ENCODE measurements at places on chromosomes 12 and 14. TPM values are rescaled to one million over a fixed set of nuclear protein-coding genes. Genes with fewer than 3 reads are reported as not detected.

- DNase-seq = no peak
These were observed 493.5 kb downstream of the NAV3 start for GRCh38 chr12:78324234-78324633.

- no peak for DNase-seq
These were observed 92.2 kb downstream of the SLC5A8 start for GRCh38 chr12:101117842-101118241.

GRCh38 chr12:78375461-78375860, 489.1 kb upstream of the SYT1 start:
- no peak for DNase-seq

DNA sequence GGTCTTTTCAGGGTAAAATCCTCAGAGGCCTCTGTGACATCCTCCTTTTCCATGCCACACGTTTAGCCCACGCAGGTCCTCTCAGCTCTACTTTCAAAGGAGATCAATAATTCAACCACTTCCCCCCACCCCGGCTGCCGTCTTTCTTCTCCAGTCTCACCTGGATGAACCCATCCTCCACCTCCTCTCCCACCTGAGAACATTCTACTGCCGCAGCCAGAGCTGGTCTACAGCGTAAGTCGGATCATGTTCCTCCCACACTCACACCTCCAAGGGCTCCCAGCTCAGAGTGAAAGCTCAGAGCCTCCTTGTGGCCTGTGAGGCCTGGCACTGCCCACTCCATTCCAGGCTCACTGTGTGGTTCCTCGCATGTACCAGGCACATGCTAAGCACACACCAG, 246.6 kb downstream of the CHST11 start:
- DNase-seq = no peak

- no peak for DNase-seq
These were observed 6.4 kb upstream of the CCDC60 start for GRCh38 chr12:119328111-119328510.

DNA sequence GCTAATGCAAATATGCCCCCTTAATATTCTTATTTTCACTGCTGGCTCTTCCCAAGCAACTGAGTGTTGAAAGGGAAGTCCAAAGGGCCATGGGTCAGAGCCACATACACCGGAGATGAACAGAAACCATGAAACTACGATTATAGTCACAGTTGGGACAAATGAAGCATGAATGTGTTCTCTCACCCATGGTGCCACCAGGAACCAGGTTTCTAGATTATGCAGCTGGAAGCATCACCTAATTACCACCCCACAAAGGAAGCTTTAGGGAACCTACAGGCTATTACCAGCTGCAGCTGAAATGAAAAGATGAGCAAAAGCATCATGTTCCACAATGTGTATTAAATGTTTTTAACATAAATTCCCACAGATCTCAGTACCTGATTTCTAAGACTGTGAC, 15.4 kb downstream of the TMTC1 start:
- no peak for DNase-seq

DNA sequence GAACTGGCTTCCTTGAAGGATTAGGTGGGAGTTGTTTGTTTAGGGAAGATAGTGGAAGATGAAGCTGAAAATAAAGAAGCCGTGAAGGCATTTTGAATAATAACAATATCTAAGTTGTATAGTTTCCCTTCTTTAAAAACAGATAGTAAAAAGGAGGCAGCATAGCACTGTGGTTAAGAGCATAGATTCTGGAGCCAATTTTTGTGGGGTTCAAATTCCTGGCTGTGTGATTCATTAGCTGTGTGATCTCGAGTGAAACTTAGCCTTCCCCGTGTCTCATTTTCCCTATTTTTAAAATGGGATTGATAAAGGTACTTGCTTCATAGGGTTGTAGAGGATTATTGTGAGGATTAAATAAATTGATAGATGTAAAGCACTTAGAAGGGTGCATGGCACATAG, 104.5 kb downstream of the MYRFL start:
- DNase-seq = no peak

- no peak for DNase-seq
These were observed 37.7 kb upstream of the MYBPC1 start for GRCh38 chr12:101557094-101557493.

- DNase-seq = peak; percentile 69
These were observed 38.1 kb downstream of the HNRNPC start for GRCh38 chr14:21231020-21231652.

GRCh38 chr12:96861656-96862055, 45.4 kb upstream of the NEDD1 start:
- DNase-seq = no peak

- DNase-seq = no peak
These were observed 452.8 kb downstream of the AACS start for GRCh38 chr12:125518074-125518473.

DNA sequence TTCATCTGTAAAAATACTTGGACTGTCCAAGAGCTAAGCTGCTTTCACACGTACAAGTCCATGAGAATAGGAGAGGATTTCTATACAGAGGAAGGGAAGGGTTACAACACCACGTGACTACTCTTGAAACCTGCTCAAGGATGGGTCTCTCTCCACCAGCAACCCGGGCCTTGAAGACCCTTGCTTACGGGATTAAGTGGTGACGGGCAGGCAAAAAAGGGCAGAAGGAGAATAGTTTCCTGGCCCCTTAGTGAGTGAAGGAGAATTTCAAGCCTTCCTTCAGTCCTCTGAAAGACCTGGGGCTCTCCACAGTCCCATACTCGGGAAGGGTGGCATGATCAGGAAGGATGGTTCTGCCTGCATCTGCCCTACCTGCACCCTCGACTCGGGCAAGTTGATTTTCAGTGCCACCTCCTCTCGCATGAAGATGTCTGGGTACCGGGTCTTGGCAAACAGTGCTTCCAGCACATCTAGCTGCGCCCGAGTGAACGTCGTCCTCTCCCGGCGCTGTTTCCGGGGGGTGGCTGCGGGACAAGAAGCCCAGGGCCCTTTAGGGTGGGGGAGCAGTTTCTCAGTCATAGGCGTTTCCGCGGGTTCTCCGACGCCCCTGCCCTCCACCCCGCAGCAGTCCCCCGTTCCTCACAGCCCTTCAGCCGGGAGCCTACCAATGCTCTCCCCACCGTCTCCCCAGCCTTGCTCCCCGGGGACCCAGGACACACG, 6.3 kb downstream of the OTX2 start:
- DNase-seq = no peak

DNA sequence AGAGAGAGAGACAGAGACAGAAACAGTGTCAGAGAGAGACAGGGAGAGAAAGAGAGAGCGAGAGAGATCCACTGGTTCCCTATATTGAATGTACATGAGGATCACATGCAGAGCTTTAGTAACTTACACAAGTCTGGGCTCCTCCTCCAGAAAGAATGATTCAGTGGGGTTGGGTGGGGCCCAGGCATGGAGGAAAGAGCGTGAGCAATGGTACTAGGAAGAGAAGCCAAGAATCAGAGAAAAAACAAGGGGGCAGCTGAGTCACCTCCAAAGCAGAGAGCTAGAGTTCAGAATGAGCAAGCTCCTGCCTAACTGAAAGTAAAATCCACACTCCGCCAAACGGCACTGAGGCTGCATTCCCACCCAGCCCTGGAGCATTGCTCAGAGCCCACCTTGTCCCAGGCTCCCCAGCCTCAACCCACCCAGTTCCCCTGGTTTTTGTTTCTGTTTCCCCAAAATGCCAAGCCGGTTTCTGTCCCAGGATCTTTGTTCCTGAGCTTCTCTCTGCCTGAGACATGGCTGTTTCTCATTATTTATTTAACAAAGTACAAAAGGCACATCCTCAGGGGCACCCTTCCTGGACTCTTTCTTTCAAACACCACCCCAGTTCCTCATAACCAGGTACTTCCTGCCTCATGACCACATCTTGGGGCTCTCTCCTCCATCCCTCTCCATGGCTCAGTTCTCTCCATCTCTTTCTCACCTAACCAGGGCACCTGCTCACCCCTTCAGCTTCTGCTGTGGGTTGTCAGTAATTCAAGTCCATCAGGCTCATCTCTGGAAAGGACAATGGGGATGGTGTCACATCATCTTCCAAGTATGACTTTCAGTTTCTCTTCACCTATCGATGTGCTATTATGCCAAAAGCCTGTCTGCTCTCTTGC, 670.3 kb upstream of the TBX3 start:
- no peak for DNase-seq

DNA sequence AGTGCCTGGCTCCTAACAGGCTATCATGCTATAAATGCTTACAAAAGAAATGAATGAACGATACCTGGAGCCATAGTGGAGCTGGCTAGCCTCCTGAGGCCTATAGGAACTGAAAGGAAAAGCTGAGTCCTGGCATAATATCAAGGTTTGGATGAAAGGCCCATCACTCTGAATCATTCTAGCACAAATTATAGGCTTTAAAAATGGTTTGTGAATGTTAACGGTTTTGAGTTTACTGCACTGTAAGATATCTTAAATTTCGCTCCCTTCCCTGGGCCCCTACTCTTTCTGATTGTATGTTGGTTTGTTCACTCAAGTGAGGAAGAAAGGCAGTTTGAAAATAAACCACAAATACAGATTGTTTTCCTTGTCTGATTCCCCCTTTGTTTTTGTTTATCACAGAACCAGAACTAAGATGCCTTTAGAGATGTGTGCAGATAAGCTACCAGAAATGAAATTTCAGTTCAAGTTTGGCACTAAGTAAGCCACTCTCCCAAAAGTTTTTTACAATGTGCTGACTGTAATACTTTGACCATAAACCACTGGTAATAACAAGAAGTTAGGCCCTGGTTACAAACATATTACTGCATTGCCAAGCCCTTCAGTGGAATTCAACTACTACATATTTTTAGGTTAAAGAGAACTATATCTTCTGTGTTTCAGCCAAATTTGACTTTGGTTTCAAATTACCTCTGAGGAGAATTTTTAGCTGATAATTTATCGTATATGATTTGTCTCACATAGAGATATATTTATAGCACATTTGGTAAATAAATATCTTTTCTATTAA, 89.5 kb downstream of the ALX1 start:
- DNase-seq = no peak

GRCh38 chr12:45727980-45728629, 1.4 kb upstream of the ARID2 start:
- DNase-seq = no peak

DNA sequence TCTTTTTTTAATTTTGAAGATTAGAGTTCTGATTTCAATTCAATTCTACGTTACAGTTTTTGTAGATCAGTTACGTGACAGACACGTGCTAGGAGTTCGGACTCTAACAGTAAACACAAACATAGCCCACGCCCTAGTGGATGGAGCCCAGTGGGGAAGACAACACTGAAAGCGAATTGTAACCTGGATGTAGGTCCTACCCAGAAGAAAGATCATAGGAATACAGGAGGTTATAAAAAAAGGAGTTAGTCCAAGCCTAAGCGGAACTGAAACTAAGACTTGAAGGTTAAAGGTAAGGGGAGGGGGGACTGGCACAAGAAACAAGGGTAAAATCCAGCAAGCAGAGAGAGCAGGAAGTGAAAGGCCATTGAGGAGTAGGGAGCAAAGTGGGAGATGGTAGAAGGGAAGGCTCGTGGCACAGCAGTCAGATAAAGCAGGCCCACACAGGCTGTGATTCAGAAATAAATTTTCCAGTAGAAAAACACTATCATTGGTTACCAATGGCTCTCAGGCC, 15.7 kb upstream of the CRY1 start:
- DNase-seq = no peak

- DNase-seq = no peak
These were observed 71.1 kb upstream of the ZDHHC17 start for GRCh38 chr12:76692846-76693245.

- DNase-seq = no peak
These were observed 12.6 kb downstream of the SLC6A12 start for GRCh38 chr12:201361-201760.

DNA sequence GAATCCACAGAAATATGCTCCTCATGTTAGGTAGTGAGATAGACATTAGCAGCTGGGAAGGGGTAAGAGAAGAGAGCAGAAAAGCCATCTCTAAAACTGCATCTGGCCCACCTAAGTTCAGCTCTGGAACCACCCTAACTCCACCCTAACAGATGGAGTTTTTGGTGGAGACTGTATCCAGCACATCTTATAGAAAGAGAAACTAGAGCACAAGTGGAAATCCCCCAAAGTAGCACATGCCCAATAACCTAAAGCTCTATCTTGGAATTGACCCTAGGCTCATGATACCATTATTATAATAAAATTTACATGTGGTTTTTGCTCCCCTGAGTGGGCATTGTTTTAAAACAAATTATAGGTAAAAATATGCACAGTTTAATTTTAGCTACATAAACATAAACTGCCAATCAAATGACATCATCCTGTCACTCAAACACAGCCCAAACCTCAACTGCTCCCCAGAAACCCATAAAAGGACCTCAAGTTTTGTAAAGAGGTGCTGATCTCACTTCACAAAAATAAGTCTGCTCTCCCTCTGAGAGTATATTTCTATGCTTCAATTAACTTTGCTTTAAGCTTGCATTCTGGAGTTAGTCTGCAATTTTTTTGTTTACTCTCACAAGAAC, 206.4 kb downstream of the PIK3C2G start:
- DNase-seq = no peak

DNA sequence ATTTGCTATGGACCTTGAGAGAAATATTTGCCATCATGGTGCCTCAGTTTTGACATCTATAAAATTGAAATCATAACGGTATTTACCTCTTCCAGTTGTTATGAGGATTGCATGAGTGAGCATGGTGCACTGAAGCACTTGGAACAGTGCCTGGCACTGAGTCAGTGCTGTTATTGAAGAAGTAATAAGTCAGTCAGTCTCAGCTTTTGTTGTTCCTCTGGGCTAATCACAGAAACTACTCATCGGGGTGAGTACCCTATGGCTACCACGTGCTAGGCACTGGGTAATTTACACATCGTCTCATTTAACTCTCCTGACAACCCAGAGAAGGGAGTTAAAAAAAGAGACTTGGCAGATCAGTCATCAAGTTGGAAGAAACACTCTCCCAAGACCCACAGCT, 159.5 kb upstream of the NRXN3 start:
- DNase-seq = no peak

GRCh38 chr14:99095369-99095768, 176.6 kb downstream of the BCL11B start:
- DNase-seq = no peak

GRCh38 chr12:114767084-114767760, 83.2 kb upstream of the TBX3 start:
- no peak for DNase-seq

GRCh38 chr12:45553204-45553603, 176.3 kb upstream of the ARID2 start:
- DNase-seq = no peak

GRCh38 chr12:130495156-130495555, 157.5 kb downstream of the PIWIL1 start:
- DNase-seq = no peak

DNA sequence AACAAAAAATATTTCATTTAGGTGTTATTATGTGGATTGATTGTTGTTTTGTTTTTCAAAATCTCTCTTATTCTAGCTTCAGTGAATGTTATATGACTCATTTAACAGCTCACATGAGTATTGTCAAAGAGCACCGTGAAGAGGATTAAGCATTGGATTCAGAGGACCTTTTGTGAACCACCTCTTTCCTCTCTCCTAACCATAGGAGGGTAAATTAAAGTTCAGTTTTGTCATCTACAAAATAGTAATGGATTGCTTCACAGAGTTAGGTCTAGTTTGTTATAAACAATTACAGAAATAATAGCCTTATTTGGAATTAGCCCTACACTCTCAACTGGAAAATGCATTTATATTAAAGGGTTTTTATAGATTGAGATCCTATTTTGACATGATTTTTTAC, 962 bp upstream of the KERA start:
- DNase-seq = no peak

- no peak for DNase-seq
These were observed 105.2 kb downstream of the MED13L start for GRCh38 chr12:116172224-116172849.

NR1H4 gene
- not detected for polyA plus RNA-seq

AQP5 gene
- polyA plus RNA-seq = not detected

GRIN2B gene
- 0.01 TPM for polyA plus RNA-seq

ESPL1 gene
- polyA plus RNA-seq = not detected

TUBA1C gene
- 58.0 TPM for polyA plus RNA-seq
